ENCODE measurements at places on chromosomes 13 and 19.

GRCh38 chr13:70098669-70099068 lies 9.0 kb upstream of the ATXN8OS start:
- no peak for DNase-seq

GRCh38 chr13:39363382-39363772 lies 239.6 kb downstream of the LHFPL6 start:
- DNase-seq, result no peak

DNA sequence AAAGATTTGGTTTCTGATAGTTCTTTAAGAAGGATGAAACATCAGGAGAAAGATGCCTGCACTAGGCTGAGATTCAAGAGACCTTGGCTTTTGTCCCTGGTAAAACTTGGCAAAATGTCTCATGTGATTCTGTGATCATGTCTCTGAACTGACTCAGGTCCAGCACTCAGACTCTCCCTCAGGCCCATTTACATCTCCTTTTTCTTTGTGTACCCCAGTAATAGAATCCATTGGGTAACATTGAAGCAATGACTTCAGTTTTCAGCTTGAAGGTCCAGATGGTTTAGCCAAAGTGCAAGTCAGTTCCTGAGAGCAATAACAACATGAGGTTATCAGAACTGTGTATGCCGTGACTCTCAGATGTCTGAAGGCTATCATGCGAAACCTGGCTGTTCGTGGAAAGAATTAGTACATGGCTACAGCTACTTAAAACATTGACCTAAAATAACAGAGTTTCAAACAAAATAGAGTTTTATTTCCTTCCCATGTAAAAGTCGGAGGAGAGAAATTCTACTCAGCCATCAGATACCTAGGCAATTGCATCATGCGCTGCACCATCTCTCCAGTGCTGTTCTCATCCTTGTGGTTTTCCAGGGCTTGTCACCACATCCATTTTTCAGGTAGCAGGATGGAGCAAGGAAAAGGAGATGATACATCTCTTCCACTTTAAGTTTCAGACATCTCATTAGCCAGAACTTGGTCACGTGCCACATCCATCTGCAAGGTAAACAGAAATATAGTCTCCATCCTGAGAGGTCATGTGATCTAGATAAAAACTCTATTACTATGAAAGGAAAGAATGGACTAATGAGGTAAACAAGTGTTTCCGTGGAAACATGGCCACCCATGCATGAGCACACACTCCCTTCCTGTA lies 117.3 kb downstream of the POSTN start:
- no peak for DNase-seq

DNA sequence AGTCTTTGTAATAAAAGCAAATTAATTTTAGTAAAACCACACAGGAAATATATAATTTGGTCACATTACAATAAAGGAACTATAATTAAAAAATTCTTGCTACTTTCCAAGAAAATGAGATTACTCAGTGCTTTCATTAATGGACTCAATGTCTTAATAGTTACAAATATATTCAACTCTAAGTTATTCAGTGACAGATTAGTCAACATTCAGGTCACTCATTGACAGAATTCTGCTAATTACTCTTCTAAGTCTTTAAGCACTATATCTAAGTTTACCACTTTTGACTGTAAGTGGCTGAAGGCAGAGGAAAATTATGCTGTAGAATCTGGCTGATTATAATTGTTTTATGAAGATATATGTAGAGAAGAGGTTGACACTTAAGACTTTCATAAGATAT lies 1365.0 kb downstream of the EFNB2 start:
- no peak for DNase-seq

DNA sequence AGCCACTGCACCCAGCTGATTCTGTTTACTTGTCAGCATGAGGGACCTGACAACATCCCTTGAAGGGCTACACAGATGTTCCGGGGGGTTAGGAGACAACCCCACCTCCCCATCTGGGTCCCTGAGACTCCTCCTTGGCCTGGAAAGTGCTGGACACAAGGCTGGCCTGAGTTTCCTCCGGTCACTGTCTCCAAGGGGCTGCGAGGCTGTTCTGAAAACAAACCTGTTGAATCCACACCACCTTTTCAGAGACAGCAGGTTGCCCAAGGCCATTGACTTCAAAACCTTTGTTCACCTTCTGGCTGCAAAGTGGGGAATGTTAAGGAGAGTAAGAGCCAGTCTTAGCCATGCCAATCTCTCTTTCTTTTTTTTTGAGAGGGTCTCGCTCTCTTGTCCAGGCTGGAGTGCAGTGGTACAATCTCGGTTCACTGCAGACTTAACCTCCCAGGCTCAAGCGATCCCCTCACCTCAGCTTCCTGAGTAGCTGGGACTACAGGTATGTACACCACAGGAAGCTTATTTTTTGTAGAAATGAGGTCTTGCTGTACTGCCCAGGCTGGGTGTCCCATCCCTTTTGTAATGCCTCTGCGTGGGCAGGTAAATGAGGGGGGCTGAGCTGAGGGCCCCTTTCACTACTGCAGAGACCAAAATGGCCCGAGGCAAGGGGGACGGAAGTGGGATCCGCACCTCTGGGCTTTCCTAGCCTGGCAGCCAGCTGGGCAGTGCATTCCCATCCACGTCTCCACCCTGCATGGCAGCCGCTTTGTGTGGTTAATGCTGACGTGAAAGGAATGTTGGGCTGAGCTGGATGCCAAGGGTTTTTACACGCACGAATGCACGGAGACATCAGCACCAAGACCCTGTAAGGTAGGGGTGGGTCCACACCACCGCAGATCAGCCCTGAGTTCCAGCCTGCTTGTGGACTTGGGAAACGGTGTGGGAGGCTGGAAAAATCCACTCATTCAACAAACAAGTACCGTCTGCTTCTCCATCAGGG lies 1.9 kb upstream of the ZNF628 start:
- no peak for DNase-seq

DNA sequence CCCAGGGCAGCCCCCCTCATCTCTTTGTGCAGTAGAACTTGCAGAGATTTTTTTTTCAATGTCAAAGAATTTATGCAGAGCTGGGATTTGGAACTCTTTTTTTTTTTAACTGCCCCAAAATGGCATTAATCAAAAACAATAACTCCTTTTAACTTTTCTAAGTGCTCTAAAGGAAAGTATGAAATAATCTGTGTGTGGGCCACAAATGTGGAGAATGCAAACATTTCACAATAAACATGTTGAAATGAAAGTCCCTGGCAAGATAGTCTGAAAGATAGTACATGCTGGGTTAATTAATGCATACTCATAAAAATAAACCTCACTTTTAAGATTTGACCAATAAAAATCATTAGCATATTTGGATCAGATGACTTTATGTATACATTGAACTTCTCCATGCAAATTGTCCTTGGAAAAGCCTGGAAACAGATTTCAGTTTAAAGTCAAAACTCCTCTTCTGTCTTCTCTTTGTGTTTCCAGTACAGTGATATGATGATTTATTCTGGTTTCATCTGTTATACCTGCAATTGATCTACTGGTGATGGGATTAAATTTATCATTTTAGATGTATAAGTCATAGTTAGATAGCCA lies 30.5 kb upstream of the ZNF536 start:
- no peak for DNase-seq

DNA sequence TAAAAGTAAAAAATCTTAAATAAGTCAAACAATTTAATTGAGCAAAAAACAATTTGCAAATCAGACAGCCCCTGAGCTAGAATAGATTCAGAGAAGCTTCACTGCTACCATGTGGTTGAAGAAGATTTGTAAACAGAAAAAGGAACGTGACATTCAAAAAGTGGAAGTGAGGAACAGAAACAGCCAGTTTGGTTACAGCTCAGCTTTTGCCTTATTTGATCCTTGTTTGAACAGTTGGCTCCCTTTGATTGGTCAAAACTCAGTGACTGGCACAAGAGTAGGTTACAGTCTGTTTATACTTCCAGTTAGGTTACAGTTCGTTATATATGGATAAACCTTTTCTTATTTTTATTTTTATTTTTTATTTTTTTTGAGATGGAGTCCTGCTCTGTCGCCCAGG lies 5.8 kb downstream of the ZNF221 start:
- DNase-seq, result no peak

DNA sequence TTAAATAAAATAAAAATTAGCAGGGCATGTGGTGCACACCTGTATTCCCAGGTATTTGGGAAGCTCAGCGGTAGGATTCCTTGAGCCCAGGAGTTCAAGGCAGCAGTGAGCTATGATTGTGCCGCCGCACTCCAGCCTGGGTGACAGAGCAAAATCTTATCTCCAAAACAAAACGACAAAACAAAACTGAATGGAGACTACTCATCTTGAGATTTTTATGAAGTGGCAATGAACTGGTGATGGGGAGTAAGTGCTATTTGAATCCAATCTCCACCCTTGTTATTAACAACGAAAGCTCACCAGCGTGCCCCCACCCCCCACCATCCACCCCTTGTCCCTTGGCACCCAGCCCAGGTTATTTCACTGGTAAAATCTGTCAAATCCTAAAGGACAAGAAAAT lies 45.2 kb upstream of the URI1 start:
- DNase-seq, result no peak

DNA sequence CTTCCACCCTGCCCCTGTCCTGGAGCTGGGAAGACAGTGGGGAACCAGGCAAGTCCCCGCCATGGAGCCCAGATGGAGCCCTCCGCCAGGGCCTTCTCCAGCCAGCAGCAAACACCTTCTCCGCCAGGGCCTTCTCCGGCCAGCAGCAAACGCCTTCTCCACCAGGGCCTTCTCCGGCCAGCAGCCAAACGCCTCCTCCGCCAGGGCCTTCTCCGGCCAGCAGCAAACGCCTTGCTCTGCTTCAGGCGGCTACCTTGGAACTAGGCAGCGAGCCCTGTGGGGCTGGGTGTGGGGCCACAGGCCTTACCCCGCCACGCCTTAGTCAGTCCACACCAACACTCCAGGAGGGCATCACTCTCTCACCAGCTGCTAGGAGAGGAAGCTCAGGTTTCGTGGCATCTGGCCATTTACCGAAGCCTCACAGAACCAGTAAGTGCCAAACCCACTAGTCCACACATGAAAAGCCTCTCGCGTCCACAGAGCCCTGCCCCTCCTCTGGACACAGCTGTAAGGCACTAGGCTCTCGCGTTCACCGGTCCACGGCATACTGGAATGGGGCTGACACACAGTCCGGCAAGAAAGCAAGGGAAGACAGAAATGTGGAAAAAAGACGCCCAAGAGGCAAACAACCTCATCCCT lies 41.0 kb downstream of the MLLT1 start:
- no peak for DNase-seq

- no peak for DNase-seq
Observed at GRCh38 chr13:112711528-112712265, 21.9 kb downstream of the ATP11A start.

- no peak for DNase-seq
Observed at GRCh38 chr19:48967346-48968178, 2.5 kb downstream of the FTL start.

DNA sequence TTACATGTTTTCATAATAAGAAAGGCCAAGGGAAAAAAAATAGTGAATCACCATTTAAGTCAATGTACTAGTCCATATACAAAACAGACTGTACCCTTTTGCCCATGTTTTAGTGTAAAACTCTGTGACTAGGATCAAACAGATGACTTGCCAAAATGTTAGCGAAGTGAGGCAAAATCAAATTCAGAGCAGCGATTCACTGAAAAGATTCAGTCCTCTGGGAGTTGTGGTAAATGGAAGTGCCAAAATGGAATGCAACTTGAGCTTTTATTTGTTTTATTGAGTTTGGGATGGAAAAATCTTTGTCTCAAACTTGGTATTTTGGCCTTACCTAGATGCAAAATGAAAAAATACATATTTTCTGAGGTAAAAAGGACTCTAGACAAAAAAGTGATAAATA lies 9.1 kb downstream of the CDADC1 start:
- DNase-seq, result no peak

GRCh38 chr19:35818445-35818844 lies 5.8 kb upstream of the PRODH2 start:
- DNase-seq, result no peak

DNA sequence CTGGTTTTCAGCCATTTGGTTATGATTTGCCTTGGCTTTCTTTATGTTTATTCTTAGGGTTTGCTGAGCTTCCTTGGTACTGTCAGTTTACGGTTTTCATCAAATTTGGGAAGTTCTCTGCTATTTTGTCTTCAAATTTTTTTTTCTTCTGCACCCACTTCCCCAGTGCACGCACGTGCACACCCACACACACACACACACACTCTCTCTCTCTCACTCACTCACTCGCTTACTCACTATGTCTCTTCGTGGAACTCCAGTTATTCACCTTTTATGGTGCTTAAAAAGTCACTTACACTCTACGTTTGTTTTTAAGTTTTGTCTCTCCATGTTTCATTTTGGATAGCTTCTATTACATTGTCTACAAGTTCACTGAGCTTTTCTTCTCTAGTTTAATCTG lies 7.1 kb downstream of the AKAP11 start:
- peak; percentile 28 for DNase-seq

- no peak for DNase-seq
Observed at GRCh38 chr13:73939071-73939380, 195.2 kb downstream of the KLF12 start.

- no peak for DNase-seq
Observed at GRCh38 chr19:33510462-33511194, 11.0 kb downstream of the PEPD start.

DNA sequence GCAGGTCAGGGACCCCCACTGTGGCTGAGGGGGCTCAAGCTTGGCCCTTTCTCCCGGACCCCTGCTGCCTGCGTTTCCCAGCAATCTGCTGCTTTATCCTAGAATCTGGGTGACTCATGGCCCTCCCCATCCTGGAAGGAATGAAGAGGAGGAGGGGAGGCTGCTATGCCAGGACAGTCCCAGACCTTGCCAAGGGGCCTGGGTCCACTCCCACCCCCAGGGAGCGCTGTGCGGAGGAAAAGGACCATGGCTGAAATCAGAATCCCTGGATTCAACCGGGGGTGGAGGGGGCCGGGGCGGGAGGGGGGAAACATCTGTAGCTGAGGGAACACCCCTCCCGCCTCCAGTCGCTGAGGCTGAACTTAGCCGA lies 20.5 kb downstream of the ZNF114 start:
- DNase-seq, result no peak

GRCh38 chr19:3837922-3838321 lies 30.9 kb downstream of the ZFR2 start:
- no peak for DNase-seq

- DNase-seq, result no peak
Observed at GRCh38 chr19:35612224-35612558, 344 bp upstream of the HAUS5 start.

DNA sequence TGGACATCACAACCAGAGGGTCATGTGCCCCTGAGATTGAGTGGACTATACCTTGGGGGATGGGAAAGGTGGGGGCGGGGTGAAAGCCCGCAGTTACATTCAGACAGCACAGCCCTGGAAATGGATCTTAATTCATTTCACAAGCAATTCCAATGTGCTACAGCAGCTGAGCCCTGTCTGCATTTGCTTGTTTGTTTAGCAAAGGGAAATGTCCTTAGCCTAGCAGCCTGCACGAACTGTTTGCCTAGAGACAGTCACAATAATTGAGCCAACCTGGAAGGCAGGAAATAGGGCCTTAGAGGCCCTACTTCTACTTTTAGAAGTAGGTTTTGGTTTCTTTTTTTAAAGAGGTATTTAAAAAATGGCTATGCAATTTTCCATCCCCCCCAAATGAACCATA lies 177.3 kb upstream of the KL start:
- DNase-seq, result no peak

- DNase-seq, result no peak
Observed at GRCh38 chr13:75505327-75505726, 23.4 kb upstream of the TBC1D4 start.
